ENCODE measurements at places on chromosomes 6 and 20. TPM values are rescaled to one million over a fixed set of nuclear protein-coding genes. Genes with fewer than 3 reads are reported as not detected.

The TULP1 gene
- not detected for total RNA-seq

The BPIFB2 gene
- total RNA-seq: not detected

The FILIP1 gene
- total RNA-seq: not detected

- no peaks in the 10 kb centered on the region for H3K36me3 ChIP-seq
- DNase-seq: peak; percentile 91
- H3K27ac ChIP-seq: peak within 1 kb of the TSS; percentile 56
These were observed at the start of gene TMEM242 for GRCh38 chr6:157323255-157323965. Gene TMEM242 (minus strand): TSS chr6:157323519. CDS start chr6:157323499, 20 bp downstream.

DNA sequence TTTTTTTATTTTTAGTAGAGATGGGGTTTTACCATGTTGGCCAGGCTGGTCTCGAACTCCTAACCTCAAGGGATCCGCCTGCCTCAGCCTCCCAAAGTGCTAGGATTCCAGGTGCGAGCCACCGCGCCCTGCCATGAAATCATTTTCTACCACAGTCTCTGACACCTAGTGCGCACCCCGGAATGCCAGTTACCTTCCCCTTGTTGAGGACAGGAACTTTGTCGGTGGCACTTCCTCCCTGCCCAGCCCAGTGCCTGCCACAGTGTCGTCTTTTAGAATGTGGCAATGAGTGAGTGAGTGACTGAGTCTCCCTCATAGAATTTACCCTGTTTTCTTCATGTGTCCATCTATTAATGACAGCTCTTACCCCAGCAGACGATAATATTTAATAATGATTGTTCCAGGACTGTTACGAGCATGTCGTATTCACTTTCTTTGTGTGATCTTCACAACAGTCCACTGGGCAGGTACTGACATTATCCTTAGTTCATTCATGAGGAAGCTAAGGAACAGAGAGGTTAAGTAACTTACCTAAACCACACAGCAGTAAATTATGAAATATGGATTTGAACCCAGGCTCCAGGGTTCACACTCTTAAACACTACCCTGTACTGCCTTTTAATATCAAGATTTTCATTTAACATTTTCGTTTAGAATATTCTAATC is 1.8 kb downstream of the OSBPL2 start:
- H3K4me1 ChIP-seq: peaks cover 29% of the 10 kb centered on the region
- no peak for DNase-seq
- peak overlapping the region; percentile 89 for H3K4me3 ChIP-seq
- no peaks in the 10 kb centered on the region for H3K27me3 ChIP-seq
- 0 out of 2 replicates have a peak, but pooled peaks cover 8% of the 10 kb centered on the region for H3K36me3 ChIP-seq
- no peak overlapping the region for H3K27ac ChIP-seq

DNA sequence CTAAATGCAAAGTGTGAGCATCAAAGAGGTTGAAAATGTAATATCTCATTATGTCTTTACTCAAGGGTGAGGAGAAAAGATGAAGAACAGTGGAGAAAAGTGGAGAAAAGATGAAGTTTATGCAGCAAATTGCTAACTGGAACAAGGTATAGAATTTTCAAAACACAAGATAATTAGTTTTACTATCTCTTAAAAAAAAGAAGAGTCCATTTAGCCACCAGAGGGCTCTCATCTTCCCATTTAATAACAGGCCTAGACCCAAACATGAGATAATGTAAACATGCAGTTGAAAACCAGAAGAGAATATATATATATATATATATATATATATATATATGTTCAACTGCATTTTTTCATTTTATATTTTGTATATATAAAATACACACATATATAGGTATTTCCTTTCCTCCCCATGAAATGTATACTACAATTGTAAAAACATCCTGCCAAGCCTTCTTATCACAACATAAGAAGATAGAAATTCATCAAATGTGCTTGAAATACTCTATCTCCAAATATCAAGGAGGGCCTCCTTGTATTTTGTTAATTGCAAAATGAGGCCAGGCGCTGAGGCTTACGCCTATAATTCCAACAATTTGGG is 78.4 kb downstream of the ADTRP start:
- H3K27ac ChIP-seq: no peak overlapping the region
- peaks cover 15% of the 10 kb centered on the region for H3K4me1 ChIP-seq
- no peak overlapping the region for H3K4me3 ChIP-seq
- DNase-seq: peak; percentile 74
- H3K27me3 ChIP-seq: no peaks in the 10 kb centered on the region
- no peaks in the 10 kb centered on the region for H3K36me3 ChIP-seq

- DNase-seq: no peak
- H3K4me3 ChIP-seq: no peak overlapping the region
- H3K27me3 ChIP-seq: no peaks in the 10 kb centered on the region
- H3K4me1 ChIP-seq: no peaks in the 10 kb centered on the region
- H3K36me3 ChIP-seq: peaks cover 49% of the 10 kb centered on the region
- H3K27ac ChIP-seq: no peak overlapping the region
These were observed 81.2 kb downstream of the ASXL1 start for GRCh38 chr20:32439132-32439829.

DNA sequence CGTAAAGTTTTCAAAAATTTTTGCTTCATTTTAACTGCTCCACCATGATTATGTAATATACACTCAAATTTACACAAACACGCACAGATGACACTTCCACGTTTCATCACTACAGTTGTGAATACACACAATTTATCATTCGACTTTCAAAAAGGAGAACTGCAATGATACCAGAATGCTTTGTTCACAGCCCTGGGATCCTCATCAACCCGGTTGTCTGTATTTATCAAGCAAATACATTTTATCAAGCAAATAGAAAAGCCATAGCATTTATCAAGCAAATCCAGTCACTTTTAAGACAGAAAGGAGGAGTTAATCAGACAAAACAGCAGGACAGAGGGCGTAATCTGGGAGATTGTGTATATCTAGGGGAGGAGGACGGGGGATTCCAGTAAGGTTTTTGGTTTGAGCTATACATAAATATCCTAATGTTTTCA is 20.3 kb upstream of the ABT1 start:
- DNase-seq: no peak
- no peaks in the 10 kb centered on the region for H3K4me1 ChIP-seq
- no peaks in the 10 kb centered on the region for H3K36me3 ChIP-seq
- no peaks in the 10 kb centered on the region for H3K27me3 ChIP-seq
- H3K27ac ChIP-seq: no peak overlapping the region

- no peak for DNase-seq
- H3K4me3 ChIP-seq: no peak overlapping the region
- H3K4me1 ChIP-seq: no peaks in the 10 kb centered on the region
- no peak overlapping the region for H3K27ac ChIP-seq
- no peaks in the 10 kb centered on the region for H3K36me3 ChIP-seq
These were observed 34.2 kb downstream of the KATNA1 start for GRCh38 chr6:149614337-149614736.

DNA sequence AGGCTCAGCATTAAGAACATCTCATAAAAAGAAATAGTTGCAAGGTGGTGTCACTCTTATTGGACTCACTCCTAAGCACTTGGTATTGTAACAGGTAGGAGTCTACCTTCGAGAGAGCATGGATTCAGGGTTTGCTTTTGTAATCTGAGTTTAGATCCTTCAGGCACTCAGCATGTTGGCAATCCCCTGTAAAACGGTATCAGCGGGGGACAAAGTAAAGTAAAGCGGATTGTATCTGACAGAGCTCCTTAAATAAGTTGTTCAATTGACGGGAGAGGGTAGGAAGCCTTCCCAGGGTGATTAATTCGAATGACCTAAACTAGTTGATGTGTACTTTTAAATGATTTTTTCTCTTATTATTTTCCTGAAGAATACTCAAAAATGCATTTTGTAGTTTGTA is 869.8 kb upstream of the EPHA7 start:
- no peaks in the 10 kb centered on the region for H3K36me3 ChIP-seq
- H3K4me1 ChIP-seq: no peaks in the 10 kb centered on the region
- H3K4me3 ChIP-seq: no peak overlapping the region

Data from PC-3 (cell line).